ENCODE measurements at places on chromosomes 11 and 22.

DNA sequence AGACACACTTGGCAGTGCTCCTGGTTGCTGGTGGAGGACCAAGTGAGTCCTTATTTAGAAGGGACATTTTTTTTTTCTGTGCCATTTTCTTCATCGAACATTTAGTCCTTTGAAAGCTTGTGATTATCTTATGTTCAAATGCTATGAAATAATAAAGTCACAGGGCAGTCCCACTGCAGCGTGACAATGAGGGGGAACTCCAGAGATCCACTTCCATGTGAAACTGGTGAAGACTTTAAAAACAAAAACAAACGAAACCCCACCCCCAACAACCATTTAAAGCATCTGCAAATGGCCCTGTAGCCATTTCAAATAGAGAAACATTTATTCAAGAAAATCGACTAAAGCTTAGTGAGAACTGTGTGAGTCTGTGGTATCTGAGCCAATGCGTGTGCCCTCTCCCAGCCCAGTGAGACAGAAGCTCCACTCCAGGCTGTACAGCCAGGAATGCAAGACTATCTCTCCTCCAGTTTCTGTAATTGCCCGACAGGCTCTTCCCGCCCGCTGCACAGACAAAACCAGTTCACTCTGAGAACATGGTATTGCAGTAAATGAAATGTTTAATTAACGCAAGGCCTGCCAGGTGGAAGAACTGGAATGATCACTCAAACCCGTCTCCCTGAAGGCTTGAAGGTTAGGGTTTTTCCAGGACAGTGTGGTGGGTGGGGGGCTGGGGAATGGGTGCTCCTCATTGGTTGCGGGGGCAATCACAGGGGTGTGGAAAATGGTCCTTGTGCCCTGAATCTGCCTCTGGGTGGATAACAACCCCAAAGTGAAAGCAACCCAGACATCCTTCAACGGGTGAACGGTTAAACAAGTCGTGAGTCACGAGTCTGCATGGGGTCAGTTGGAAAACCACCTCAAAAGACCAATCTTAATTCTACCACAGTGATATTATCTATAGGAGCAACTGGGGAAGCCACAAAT is 8.4 kb downstream of the KRTAP5-6 start:
- no peak for DNase-seq

GRCh38 chr22:49391436-49391835 is 436.2 kb downstream of the BRD1 start:
- DNase-seq: no peak

GRCh38 chr22:25167082-25167481 is 32.6 kb upstream of the CRYBB3 start:
- DNase-seq: no peak

- DNase-seq: no peak
These were observed 238.2 kb downstream of the SOX6 start for GRCh38 chr11:16117989-16118756.

DNA sequence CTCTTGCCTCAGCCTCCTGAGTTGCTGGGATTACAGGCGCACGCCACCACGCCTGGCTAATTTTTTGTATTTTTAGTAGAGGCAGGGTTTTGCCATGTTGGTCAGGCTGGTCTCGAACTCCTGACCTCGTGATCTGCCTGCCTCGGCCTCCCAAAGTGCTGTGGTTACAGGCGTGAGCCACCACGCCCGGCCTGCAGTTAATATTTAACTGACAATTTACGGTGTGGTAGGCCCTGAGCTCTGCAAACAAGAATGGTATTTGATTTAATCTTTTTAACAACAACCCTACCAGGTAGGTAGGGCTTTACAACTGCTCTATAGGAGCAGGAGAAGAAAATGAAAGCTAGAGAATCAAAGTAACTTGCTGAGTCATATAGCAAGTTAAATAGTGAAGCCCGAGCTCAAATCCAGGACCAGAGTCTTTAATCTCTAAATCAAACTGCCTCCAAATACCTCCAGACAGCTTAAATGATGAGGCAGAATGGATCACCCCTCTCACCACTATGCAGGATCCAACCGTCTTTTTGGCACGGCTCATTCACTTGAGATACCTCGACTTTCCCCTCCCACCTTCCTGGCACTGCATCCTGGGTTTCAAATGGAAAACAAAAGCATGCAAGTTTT is 9.4 kb downstream of the UEVLD start:
- DNase-seq: no peak

- DNase-seq: no peak
These were observed 42.1 kb upstream of the APLNR start for GRCh38 chr11:57279116-57279515.

GRCh38 chr11:19970944-19971343 is 189.3 kb downstream of the DBX1 start:
- DNase-seq: no peak

GRCh38 chr22:49460592-49461281 is 366.9 kb downstream of the BRD1 start:
- no peak for DNase-seq

GRCh38 chr11:93370260-93370659 is 39.7 kb downstream of the DEUP1 start:
- no peak for DNase-seq

- DNase-seq: no peak
These were observed 9.0 kb upstream of the HIKESHI start for GRCh38 chr11:86292912-86293616.

DNA sequence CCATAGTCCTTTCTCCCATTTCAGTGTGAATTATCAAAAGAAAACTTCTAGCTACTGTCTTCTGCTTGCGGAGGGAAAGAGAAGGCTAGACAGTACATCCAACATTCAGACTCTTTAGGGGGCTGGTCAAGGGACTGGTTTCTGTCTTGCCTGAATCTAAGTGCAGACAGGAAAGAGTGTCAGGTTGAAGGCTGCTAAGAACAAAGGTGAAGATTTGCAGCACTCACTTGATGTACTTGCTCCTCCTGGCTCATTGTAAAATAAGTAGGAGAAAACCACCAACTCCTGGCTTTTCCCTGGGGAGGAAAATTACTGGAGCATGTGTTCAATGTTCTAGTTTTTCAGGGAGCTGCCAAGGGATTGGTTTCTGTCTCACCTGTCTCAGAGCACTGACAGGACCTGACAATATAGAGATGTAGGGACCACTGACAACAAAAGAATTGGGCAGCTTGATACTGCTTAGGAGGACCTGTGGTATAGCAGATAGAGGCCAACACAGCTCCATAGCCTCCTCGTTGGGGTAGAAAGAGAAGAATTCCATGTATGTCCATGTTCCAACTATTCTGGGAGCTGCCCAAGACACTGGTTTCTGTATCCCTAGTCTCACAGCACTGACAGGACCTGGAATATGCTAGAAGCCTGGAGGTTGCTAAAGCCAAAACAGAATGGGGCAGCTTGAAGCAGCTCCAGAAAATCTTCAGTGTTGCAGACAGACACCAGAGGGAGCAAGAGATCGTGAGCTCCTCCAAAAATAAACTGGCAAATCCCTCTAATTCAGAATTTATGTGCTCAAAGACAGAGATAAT is 39.7 kb upstream of the MMP12 start:
- no peak for DNase-seq

- no peak for DNase-seq
These were observed 33.4 kb upstream of the PTPRJ start for GRCh38 chr11:47946682-47947559.

DNA sequence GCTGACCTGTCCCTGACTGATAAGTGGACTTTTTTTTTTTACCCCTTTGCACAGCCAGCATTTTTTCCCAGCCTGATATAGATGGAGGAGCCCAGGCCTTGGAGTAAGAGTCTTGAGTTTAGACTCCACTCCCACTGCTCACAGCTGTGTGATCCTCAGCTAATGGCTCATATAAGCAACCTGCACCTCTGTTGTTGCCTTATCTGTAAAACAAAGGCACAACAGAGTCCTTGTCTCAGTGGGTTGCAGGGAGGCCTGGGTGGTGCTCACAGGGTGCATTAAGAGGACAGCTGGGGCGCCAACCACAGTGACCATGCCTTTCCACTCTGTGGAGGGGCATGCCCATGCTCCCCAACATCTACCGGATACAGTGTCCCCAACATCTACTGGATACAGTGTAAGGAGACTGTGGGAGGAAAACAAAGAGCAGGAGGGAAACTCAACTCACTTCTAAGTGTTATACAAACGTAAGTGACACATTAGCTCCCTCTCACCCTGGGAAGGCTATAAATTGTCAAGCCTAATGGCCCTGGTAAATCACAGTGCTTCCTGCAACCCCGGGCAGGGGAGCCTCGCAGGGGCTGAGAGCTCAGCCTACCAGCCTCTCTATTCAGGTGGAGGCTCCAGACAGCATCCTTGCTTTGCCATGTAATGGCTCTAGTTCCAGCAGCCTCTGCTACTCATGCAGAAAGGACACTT is 109.5 kb downstream of the TENM4 start:
- DNase-seq: no peak

GRCh38 chr11:111601636-111601978 is 642 bp upstream of the SIK2 start:
- no peak for DNase-seq

DNA sequence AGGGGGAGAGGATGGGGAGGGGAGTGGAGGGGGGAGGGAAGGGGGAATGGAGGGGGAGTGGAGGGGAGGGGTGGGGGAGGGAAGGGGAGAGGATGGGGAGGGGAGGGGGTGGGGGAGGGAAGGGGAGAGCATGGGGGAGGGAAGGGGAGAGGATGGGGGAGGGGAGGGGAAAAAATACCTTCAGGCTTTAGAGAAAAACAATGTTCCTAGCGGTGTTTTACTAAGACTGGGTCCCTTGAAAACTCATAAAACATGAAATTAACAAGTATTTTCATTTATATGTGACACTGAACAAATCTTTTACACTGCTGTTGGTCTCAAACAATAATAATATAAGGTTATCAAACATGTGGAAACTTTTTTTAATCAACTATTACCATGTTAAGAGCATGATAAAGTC is 42.4 kb downstream of the RSF1 start:
- no peak for DNase-seq

GRCh38 chr11:60121264-60121663 is 32.8 kb downstream of the MS4A2 start:
- DNase-seq: no peak

DNA sequence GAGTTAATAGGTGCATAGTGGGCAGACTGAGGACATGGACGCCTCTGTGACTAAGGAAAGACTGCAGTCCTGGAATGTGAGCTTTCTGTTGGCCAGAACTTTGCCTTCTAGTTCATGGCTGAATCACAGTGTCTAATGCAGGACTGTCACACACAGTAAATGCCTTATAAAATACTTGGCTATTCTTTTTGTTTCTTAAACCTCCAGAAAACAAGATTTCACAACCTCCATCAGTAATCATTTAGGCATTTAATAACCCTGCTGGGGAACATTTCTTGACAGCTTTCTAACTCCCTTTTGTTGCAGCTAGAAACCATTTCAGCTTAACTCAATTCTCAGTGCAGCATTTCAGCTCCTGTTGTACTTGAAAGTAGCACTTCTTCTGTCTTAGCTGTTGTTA is 335.8 kb upstream of the DDI1 start:
- no peak for DNase-seq

GRCh38 chr11:43419460-43419859 is 60.7 kb downstream of the TTC17 start:
- DNase-seq: no peak

- DNase-seq: no peak
These were observed 14.6 kb downstream of the UBASH3B start for GRCh38 chr11:122670131-122670530.

GRCh38 chr22:36548606-36549005 is 19.6 kb upstream of the EIF3D start:
- DNase-seq: no peak

- DNase-seq: no peak
These were observed 603.0 kb upstream of the CADM1 start for GRCh38 chr11:116107229-116107628.

DNA sequence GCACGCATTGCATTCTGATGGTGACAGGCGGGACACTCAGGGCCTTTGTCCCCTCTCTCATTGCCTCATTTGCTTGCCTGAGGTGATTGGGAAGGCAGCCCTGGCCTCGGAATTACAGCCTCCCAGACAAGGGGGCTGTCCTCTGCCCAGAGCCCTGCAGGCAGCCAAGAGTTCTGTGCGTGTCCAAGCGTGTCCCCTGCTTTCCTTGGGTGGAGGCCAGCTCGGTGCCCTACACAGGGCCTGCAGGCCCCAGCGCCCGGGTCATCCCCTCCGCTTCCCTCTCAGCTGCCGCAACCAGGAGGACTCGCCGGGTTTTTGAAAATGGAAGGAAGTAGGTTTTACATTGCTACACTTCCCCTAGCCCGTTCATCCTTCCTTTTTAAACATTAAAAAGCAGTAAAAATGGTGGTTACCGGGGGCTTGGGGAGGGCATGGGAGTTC is 1.9 kb downstream of the GRAMD4 start:
- DNase-seq: no peak
